Fibroblast of villous mesenchyme (primary cell): ENCODE measurements at places on chromosomes 16 and 17. TPM values are rescaled to one million over a fixed set of nuclear protein-coding genes. Genes with fewer than 3 reads are reported as not detected.
A peak's percentile ranks its signal among the peaks of the same experiment; 100 is the strongest.

DNA sequence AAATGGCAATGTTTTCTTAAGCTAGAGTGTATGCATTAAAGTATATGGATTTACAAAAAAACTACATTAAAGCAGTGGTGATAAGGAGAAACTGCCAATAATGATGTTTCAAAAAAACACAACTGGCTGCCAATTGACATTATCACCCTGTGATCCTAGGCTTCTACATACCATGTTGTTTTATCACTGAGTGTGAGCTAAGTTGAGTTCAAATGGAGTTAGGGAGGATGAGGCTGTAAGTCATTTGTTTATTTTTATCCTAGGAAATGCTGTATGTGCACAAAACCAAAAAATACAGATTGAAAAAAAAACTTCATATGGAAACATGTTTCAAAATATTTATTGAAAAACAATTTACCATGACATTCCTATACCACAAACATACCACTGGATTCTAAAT is 22.9 kb downstream of the CHCT1 start:
- no peak for DNase-seq

DNA sequence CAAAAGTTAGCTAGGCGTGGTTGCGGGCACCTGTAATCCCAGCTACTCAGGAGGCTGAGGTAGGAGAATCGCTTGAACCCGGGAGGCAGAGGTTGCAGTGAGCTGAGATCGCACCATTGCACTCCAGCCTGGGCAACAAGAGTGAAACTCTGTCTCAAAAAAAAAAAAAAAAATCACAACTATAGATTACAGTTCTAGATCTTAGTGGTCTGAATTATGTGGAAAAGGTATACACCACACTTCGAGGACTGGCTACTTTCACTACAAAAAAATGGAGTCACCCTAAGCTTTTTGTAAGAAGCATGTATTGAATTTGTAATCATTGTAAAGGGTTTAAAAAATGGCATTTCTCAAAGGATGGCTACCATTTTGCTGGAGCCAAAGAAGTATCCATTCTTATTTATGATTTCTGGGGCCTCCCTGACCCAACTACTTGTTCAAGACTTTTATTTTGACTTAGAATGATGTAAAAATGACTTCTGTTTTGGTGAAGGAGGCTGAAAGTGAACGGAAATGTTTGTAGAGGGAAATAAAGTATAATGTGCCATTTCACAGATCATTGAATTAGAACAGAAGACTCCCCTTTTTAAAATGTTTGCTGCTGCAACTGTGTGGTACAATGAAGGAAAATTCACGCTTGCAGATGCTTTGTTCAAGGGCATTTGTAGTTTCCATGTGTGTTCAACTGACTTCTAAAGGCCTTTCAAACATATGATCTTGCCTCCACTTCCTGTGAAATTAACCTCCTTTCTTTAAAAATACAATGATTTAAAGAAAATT is 37.1 kb upstream of the NOL11 start:
- no peak for DNase-seq

DNA sequence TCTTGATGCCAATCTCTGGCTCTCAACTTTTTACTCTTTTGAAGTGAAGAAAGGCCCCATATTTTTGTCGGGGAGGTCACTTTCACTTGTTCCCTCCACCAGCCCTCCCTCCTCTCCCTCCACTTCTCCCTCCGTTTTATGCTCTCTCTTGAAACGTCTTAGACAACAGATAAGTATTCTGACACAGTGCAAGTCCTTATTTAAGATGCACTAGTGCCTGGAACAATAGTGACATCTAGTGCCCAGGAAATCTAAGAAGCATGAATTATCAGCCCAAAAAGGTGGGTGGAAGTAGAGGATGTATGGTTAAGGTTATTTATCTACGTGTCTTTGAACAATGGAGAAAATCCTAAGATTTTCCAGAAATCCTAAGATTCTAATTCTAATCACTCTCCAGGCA is 17.9 kb downstream of the PSME3IP1 start:
- peak; percentile 82 for DNase-seq

DNA sequence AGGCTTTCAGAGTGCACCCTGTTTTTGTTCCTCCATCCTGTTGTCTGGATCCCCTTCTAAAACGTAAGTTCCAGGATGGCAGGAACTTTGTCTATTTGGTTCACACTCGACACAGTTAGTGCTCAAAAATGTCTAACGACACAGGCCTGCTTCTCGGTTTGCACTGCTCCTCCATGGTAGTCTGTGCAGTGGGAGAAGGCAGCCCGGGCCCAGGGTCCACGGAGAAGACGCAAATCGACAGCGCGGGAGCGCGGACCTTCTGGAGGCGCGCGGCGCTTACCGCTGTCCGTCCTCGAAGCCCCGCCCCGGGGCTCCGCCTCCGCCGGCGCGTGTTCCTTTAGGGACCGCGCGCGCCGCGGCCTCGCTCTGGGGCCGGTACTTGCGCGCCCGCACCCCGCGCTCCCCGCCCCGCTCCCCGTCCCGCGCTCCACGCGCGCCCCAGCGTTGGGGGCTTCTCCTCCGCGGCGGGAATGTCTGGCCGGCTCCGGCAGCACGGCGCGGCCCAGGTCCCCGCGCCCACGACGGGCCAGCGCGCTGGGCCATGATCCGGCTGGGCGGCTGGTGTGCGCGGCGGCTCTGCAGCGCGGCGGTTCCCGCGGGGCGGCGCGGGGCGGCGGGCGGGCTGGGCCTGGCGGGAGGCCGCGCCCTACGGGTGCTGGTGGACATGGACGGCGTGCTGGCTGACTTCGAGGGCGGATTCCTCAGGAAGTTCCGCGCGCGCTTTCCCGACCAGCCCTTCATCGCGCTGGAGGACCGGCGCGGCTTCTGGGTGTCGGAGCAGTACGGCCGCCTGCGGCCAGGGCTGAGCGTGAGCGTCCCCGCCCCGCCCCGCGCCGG is at the start of gene NT5M:
NT5M (plus strand) TSS at position 364 of the 837 bp plus-strand sequence; CDS start at position 542, 178 bp downstream.
- peak; percentile 65 for DNase-seq

GRCh38 chr17:73630965-73631595 is 13.2 kb downstream of the SDK2 start:
- DNase-seq, result no peak

DNA sequence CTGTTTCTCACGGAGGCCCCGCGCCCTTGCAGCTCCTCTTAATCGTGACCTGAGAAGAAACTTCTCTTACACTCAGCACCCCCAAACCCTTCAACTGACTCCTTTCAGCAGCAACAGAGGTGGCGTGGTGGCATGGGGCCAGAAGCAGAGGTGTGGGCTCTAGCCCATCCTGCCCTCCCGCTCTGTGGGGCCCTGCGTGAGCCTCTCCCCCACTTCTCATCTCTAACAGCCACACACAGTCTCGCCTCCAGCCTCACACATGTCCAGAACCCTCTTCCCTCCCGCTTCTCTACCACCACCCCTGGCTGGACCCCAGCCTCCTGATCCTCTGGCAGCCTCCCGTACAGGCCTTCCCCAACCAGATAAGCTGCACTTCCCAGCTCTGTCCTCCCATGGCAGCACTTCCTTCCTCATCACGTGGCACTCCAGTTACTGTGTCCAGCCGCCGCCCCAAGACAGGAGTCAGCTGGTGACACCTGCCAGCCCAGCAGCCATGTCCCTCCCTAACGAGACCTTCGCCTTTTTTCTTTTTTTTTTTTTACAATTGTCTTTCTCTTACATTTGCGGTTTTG is 30.5 kb downstream of the NSMCE1 start:
- no peak for DNase-seq

DNA sequence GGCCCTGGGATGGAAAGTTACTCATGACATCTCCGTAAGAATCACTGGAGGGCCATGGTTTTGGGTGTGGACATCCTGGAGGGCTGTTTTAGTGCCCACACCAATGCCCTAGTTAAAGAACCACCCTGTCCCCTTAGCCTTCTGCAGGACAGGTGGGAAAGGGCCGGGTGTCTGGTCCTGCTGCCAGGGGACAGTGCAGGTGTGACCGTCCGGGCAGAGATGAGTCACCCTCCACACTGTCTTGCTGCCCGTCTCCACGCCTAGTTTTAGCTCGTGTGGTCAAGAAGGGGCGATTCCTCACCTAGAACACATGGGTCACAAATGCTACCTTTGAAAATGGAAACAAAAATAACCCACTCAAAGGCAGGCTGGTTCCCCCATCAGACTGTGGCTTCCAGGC is 17.0 kb downstream of the CEP295NL start:
- DNase-seq, result no peak

DNA sequence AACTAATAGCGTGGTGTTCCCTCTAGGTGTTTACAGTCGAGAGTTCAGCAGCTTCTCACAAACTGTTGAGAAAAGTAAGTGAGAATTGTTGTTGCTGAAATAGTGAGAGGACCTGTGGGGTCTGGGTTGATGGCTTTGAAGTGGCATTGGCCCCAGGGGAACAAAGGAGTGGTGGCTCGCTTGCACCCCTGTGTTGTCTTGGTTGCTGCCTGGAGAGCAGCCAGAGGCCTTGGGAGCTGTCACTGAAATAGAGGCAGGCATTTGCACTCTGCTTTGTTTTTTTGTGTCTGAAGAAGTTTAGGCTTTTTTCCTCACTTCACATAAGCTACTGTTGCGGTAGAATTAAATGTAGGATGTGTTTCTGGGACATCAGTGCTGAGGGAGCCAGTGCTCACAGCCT is 36.8 kb downstream of the PRMT7 start:
- no peak for DNase-seq

DNA sequence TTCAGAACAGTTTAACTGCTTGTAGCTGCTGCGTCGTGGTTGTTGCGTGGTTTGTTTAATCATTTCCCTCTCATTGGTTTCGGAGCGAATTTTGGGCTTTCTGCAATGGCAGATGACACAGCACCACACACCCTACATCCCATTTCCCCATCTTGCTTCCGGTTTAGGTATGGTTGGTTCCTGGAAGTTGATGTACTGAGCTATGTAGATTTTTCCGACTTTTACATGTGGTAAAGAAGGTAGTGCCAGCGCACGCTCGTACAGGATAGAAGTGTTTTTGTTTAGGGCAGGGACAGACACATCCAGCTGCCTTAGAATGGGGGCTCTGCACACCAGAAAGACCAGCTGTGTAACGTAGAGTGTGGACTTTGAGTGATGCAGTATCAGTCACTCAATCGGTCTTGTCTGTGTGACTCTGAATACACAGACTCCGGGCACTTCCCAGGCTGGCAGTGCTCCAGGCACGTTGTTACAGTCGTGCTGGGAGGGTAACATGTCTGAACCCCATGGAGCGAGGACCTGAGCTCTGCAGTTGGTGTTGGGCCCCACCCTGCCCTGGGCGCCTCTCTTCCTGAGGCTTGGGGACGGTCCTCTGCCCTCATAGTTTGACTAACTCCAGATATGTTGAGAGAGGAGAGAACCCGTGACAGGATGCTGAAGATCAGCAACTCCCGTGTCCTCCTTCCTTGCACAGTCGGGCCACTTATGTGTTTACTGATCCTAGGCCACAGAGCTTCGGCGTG is 172.0 kb upstream of the CHMP6 start:
- DNase-seq, result no peak

DNA sequence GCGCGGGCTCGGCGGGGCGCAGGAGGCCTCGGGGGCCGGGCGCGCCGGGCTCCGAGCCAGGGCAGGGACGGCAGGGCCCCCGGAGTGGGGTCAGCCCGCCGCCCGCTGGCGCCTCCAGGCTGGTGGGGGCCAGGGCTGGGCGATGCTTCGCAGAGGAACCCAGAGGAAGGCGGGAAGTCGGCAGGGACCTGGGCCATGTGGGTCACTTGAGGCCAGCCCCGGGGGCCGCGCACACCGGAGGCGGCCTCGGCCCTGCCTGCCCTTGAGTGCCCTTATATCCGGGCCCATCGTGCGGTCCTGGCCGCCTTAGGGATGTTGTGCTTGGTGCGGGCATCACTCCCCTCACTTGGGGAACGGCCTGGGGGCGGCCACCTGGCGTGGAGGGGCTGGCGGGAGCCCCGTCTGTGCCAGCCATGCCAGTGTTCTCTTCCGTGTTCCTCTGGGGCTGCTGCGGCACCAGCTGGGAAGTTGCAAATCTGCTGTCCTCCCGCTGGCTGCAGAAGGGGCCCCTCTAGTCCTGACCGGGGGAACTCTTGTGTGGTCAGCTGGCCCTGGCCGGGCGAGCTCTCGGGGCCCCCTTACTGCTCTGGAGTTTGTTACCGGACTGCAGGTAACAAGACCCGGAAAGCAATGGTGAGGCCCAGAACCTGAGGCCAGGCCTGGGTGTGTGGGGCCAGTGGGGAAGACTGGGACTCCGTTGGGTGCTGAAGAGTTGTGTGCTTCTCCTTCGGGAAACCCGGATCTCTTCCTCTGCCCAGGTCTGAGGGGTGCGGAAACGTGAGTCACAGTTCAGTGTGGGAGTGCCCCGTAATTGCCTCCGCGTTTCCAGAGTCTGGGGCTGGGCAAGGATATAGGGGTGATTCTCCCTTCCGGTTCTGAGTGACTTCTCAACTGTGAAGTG is 849 bp downstream of the CAPN15 start:
- peak; percentile 70 for DNase-seq

Gene SKAP1
- total RNA-seq, result not detected in 2 replicates

Gene KRTAP4-9
- total RNA-seq, result not detected in 2 replicates

Gene GPRC5B
- 12.6 and 21.6 TPM in 2 replicates for total RNA-seq

Gene SOX8
- total RNA-seq, result under 0.01 TPM in 1 of 2 replicates, not detected in the other

Gene CACNA1G
- total RNA-seq, result under 0.01 and 0.43 TPM in 2 replicates

Gene CCL7
- 0.43 TPM in 1 of 2 replicates, not detected in the other for total RNA-seq
